NCI-H146 (cell line): ENCODE measurements at places on chromosomes 5 and 9.

DNA sequence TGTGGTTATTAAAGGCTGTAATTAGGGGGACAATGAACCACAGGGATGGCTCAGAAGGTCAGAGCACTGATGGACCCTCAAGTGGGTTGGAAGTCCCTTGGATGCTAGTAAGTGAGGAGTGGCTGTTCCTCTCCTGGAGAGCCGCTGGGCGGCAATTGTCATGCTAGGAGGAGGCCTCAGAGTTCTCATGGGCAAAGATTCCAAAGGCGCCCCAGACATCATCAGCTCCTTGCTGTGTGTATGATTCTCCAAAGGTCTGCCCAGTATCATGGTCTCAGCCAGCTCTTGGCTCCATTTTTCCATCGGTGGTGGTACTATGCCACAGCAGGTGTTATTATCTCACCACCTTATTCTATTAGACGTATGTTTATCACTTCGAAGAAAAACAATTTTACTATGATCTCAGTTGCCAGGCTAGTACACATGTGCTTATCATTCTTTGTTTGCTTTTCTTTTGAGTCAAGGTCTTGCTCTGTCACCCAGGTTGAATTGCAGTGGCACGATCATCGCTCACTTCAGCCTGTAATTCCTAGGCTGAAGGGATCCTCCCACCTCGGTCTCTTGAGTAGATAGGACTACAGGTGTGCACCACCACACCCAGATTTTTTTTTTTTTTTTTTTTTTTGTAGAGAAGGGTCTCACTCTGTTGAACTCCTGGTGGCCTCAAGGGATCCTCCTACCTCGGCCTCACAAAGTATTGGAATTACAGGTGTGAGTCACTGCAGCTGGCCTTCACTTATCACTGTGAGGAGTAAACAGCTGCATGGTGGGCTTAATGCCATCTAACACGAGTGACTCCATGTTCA is 46.8 kb downstream of the EXOSC2 start:
- peak; percentile 28 for DNase-seq

GRCh38 chr9:107174441-107174840 is 108.6 kb upstream of the RAD23B start:
- no peak for DNase-seq

GRCh38 chr5:83277154-83277553 is 194.4 kb upstream of the VCAN start:
- DNase-seq, result no peak

- peak; percentile 22 for DNase-seq
Observed at GRCh38 chr9:893843-894420, 52.4 kb downstream of the DMRT1 start.

GRCh38 chr5:58299256-58299655 is 160.6 kb downstream of the PLK2 start:
- no peak for DNase-seq

GRCh38 chr5:4570047-4570995 is 569.8 kb upstream of the ADAMTS16 start:
- DNase-seq, result no peak

DNA sequence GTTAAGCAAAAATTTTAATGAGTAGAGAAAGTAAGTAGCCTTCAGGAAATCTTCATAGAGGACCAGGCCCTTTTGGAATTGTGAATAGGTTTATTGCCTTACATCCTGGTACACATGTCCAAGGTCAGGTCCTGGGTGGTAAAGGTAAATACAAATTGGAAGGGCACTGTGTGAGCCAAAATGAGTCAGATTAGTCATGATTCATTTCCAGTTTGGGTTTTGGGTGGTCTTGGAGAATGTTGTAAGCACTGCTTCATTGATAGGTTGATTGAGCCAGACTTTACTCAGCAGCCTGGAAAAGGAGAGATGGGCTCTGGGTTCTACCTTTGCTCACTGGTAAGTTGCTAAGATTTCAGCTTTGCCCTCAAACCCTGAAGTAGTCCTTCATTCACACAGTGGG is 82.5 kb upstream of the ZNF169 start:
- DNase-seq, result no peak

DNA sequence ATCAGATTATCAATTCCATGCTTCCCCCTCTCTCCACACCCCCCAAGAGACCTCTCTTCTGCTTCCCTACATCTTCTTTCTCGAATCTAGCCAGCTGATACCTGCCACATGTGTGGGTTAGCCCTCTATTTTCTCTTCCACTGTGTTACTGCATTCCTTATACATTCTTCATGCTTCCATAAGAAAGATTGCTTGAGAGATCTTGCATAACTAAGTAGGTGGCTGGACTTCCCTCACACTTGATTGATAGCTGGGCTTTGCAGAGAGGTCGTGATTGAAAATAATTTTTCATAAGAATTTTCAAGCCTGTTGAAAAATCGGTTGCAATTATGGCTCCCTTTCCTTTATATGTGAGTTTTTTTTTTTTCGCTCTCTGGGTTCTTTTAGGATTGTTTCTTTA is 33.0 kb upstream of the PANK3 start:
- DNase-seq, result no peak

GRCh38 chr5:102759289-102759688 is 4.2 kb downstream of the PAM start:
- DNase-seq, result no peak

DNA sequence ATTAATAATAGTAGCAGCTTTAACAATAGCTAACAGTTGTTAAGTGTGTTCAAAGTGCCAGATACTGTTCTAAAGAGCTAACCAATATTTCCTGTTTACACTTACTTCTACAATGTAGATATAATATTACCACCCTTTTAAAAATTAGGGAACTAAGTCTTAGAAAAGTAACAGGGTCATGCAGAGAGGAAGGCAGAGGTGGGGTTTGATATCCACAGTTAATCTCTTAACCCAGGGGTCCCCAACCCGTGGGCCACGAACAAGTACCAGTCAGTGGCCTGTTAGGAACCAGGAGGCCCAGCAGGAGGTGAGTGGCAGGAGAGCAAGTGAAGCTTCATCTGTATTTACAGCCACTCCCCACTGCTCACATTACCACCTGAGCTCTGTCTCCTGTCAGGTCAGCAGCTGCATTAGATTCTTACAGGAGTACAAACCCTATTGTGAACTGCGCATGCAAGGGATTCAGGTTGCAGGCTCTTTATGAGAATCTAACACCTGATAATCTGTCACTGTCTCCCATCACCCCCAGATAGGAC is 89.1 kb downstream of the ACTL7B start:
- DNase-seq, result peak; percentile 87

GRCh38 chr5:140239939-140240700 is 62.8 kb downstream of the PFDN1 start:
- no peak for DNase-seq

GRCh38 chr5:159003045-159004030 is 96.4 kb downstream of the EBF1 start:
- no peak for DNase-seq

GRCh38 chr9:12915366-12915954 is 140.6 kb downstream of the LURAP1L start:
- DNase-seq, result no peak
